ENCODE measurements at places on chromosomes 11 and 22.

DNA sequence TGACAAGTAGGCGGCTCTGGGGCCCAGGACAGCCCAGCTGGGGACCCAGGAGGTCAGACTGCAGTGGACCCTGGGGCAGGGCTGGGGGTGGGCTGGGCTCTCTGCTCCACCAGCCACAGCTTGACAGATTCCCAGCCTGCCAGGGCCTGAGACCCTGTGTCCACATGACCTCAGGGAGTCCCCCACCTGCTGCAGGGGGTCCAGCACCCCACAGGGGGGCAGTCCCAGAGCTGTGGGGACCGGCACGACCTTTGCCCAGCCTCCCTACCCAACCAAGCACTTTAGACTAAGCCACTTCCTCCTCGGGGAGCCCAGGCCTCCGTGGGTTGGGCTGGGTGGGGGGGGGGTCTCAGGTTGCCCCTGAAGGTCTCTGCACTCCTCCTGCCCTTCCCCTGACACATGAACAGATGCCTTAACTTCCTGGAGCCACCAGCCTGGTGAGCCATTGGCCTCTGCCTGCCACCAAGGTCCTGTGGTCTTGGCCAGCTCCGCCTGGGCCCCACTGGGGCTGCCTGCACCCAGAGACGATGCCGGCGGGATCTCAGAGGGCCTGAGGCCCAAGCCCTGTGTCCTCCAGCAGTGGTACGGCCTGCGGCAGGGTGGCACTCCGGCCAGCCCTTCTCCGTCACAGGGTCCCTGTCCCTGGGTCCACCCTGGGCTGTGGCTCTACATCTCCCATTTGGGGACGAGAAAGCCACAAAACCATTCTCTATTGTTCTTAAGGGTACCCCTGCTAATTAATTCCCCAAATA, 3.4 kb downstream of the CCDC188 start:
- no peak for DNase-seq

DNA sequence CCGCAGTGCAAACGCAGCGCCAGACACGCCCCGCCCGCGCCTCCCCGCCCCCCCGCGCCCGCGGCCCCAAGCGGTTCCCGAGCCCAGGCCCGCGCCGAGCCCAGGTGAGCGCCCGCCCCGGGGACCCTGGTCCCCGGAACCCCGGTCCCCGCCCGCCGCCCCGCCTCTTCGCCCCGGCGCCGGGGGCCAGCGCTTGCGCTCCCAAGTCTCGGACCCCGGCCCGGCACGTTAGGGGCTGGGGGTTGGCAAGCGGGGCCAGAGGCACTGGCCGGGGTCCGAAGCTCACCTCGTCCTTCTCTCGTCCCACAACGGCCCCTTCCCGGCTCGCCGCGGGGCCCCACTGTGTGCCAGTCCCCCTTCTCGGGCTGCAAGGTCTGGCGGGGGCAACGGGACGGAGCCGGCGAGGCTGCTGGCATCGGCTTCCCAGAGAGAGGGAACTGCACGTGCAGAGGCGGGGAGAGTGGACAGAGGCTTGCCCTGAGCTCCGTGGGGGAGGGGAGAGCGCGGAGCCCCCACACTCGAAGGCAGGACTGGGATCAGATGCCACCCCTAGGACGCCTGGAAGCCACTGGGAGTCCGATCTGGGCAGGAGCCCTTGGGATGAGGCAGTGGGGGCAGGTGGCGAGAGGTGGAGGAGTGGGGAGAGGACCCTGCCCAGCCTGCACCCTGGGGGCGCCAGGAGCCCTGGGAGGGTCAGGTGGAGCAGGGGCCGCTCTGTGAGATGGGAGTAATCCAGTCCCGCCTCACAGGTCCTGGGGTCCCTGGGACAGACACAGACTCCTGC, 1.8 kb upstream of the AIFM3 start:
- DNase-seq, result no peak

DNA sequence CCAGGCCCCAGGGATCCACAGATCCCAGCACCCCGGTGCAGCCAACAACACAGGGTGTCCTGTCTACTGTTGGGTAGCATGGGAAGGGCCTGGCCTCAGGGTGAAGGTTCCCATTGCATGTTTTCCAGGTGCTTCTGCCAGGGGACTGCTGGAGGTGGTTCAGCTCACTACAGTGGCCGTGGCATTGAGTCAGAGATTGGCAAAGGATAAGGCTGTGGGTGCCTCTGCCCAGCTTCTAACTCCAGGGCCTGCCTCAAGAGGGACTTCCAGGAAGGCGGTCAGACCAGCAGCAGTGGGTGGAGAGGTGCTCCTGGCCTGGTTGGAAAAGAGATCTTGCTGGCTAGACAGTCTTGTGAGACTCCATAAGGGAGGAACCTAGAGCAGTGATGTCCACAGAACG, 20.9 kb downstream of the CSNK1E start:
- no peak for DNase-seq

- DNase-seq, result no peak
These were observed 21.7 kb downstream of the KCNJ1 start for GRCh38 chr11:128845334-128845780.

- DNase-seq, result no peak
These were observed 81.1 kb downstream of the LARGE2 start for GRCh38 chr11:46003572-46003971.

DNA sequence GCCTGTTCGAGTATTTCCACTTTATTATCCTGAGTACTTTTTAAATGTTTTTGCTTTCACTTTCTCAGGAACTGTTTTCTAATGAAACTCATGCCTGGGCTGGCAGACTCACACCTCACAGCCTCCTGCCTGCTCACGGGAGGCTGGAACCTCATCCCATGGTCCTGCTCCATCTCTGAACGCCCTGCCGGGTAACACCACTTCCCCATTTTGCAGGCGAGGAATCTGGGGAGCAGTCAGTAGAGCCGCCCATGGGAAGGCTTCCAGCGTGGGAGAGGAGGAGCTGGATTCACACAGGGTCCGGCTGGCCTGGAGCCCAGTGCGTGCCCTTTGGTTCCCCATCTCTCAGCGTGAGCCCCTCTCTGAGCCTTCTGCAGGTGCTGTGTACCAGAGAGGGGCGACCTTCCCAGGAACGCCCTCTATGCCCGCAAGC, 53.6 kb downstream of the SCUBE1 start:
- DNase-seq, result no peak

- DNase-seq, result no peak
These were observed 146.0 kb upstream of the TBCEL start for GRCh38 chr11:120877746-120878365.
